ENCODE measurements at places on chromosomes 4 and X.

- DNase-seq, result peak; percentile 74
Measured at GRCh38 chrX:65723706-65724105, 56.3 kb downstream of the MSN start.

GRCh38 chr4:107740950-107741701 lies 21.1 kb upstream of the PAPSS1 start:
- no peak for DNase-seq

DNA sequence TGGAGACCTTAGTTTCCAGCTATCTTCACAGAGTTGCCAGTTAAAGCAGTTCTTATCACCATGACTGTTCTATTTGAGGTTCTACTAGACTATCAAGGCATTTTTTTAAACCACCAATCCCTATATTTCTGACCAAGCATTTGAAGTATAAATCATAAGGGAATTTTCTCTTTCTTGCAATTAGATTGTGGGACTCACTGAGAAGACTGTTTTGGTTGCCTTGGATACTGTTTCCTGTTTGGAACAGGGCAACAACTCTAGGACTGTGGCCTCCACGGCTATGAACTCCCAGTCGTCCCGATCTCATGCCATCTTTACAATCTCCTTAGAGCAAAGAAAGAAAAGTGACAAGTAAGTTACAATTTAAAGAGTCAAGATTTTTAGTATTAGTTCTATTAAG lies 11.8 kb downstream of the KIF4A start:
- no peak for DNase-seq

DNA sequence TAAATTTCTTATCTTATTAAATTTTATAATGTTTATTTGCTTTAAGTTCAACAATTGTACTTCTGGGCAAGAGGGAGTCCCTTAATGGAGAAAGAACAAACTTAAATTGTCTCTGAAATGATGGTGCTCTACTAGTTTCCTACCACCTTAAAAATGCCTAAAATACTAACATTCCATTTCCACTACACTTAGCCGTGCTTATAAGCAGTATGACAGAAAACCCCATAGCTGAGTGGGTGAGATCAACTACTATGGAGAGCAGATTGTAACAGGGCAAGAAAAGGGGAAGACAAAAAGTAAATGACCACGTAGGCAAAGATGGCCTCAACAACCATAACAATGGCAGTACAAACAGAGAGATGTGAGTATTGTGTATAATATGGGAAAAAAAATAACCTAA lies 35.0 kb downstream of the RFC1 start:
- DNase-seq, result no peak

GRCh38 chrX:39875834-39876628 lies 221.7 kb downstream of the BCOR start:
- no peak for DNase-seq

DNA sequence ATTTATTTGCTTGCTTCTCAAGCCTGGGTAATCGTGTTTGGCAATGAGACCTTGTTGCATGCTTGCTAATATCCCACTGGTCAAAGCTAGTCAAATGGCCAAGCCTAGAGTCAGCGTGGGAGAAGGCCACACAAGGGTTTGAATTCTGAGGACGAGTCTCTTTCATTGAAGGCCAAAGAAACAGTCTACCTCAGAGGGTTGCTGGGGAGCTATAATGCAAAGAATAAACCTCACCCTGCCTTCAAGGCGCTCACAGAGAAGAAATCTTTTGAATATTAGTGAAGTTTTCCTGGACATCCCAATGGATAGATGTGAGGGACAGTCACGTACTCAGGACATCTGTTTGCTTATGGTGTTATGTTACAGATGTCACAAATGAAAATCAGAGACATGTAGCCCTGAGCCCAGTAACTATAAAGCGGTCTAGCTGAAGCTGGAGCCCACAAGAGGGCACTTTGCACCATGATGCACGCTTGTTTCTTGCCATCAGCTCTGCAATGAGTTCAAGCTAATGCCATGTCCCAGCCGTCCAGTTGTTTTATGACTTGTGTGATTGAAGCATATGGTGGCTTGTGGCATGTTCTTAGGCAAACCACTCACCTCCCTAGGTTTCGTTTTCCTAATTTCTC lies 1.1 kb upstream of the TLR3 start:
- DNase-seq, result peak; percentile 25

DNA sequence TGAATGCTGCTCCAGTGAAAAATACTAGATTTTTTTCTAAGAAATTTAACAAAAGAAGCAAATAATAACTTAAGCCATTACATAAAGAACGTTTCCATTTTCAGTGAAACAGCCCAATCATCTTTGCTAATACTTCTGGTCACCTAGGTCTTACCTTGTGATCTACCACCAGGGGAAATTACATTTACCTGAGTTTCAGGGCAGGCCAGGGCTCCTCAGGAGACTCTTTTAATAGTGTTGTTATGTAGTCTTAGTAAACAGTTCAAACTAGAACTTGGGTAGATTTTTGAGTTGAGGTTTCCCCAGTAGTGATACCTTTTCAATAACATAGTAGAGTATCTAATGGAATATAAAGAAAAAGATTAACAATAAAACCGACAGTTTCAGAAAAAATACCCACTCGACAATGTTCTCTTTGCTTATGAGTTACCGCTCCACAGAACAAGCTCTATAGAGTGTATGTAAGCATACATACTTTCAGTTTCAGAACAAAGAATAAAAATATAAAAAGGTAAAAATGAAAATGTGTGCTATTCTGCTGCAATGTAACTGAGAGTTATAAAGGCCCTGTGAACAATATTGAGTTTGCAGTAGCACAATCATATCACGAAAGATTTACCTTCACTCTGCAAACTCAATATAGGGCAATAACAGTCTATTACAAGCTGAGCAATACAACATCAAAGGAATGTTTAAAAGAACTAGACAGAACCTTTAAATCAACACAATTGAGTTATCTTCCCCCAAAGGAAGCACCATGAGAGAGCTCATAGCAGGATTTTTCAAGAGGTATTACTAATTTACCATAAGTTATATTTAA lies 165.8 kb downstream of the ATOH1 start:
- DNase-seq, result no peak

DNA sequence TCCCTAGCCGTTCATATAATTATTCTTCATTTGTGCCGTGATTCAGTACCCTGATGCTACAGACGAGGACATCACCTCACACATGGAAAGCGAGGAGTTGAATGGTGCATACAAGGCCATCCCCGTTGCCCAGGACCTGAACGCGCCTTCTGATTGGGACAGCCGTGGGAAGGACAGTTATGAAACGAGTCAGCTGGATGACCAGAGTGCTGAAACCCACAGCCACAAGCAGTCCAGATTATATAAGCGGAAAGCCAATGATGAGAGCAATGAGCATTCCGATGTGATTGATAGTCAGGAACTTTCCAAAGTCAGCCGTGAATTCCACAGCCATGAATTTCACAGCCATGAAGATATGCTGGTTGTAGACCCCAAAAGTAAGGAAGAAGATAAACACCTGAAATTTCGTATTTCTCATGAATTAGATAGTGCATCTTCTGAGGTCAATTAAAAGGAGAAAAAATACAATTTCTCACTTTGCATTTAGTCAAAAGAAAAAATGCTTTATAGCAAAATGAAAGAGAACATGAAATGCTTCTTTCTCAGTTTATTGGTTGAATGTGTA lies 7.0 kb downstream of the SPP1 start:
- DNase-seq, result no peak

- DNase-seq, result no peak
Measured at GRCh38 chrX:67734111-67734753, 190.4 kb downstream of the AR start.

DNA sequence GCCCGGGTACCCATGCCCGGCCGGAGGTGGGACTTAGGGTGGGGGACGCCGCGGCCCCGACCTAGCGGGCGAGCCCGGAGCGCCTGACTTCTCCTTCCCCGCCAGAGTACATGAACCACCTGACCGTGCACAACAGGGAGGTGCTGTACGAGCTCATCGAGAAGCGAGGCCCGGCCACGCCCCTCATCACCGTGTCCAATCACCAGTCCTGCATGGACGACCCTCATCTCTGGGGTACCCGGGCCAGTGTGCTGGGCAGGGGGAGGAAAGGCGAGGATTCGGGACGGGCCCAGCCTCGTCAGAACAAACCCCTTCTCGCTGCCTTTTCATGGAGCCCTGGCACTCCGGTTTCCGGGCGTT lies 622 bp downstream of the TAFAZZIN start:
- no peak for DNase-seq

- no peak for DNase-seq
Measured at GRCh38 chr4:156242390-156242789, 288.7 kb upstream of the CTSO start.

- peak; percentile 87 for DNase-seq
Measured at GRCh38 chrX:131704136-131704695, 160.3 kb downstream of the OR13H1 start.

DNA sequence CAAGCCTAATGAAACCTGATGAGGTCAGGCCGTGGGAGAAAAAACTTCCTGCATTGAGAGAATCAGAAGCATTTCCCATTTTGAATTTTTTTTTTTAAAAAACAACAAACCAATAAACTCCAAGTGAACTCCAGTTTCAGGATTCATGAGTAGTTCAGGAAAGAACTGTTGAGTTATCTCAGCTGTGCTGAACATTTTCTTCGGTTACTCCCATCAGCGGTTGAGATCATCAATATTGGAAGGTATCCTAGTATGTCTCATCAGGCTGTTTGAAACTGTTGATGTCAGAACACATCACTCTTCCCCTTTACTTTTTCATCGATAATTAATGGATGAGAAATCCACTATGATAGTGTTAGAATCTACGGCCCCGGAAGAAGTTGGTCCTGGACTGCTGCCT lies 82.4 kb upstream of the ADGRG2 start:
- DNase-seq, result no peak

DNA sequence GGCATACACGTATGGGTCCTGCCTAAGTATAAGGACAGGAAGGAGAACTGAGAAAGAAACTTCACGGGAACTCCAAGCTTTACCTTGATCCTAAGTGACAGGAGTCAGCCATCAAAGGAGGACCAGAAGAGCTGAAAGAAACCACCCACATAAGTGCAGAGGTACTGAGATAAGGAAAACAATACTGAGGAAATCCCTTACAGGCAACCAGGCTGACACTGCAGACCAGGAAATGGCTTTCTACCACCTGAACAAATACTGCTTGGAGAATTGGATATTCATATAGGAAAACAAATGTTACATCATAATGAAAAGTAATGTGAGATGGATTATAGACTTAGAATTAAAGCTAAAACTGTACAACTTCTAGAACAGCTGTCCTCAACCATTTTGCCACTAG lies 127.0 kb downstream of the IL15 start:
- no peak for DNase-seq

Data from GM12878 (cell line).